ENCODE measurements at places on chromosomes 13 and 19.
A peak's percentile ranks its signal among the peaks of the same experiment; 100 is the strongest.

GRCh38 chr19:38370299-38370698 is 4.1 kb upstream of the PSMD8 start:
- no peak for DNase-seq

- no peak for DNase-seq
These were observed 644 bp downstream of the HCST start for GRCh38 chr19:35902870-35903475.

GRCh38 chr19:39502640-39503417 is 4.1 kb downstream of the DLL3 start:
- peak; percentile 79 for DNase-seq

DNA sequence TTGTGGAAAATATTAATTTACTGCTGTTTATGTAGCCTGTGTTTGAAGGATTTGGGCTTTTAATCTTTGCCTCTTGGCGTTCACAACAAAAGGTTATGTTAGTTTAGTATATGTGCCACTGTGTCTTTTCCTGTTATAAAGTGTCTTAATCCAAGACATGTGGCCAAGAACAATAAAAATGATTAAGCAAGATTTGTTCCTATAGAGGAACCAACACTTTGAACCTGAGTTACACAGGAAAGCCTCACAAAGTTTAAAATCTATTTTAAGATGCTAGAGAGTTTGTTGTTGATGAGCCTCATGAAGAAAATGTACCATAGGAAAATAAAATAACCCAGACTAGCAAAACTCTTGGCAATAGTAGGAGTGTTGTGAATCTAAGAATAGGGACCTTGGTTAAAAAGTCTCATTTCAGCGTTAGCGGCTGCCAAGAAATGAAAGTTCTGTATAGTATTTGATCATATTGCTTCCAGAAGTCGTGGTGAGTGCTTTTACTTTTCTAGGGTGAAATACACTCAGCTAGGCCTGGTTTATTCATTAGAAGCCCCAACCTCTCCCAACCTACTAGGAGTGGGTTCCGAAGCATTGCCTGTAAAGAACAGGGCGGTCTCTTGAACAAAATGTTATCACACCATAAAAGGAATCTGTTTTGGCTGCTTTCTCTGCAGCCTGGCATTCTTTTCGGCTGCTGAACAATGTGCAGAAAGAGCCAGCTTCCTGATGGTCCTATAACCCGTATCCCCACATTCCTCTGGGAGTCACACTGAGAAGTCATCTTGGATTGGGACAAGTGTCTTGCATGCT is 102.6 kb downstream of the LRCH1 start:
- no peak for DNase-seq

DNA sequence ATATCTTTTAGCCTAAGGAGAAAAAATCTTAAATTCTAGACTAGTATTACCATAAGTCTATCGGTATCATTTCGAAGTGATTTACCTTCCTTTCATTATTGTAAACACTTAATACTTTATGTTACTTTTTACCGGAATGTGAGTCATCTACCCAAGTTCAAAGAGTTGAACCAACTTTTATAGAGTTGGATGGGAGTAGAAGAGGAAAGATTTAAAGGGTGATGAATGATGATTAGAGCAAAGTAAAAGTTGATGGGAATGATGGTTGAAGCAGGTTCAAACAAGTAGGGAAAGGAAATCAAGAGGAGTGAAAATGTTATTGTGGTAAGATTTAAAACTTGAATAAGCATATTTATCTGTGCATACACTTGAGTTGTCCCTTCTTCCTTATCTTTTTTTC is 11.3 kb upstream of the LPAR6 start:
- DNase-seq = no peak

- no peak for DNase-seq
These were observed 65.9 kb upstream of the RFC3 start for GRCh38 chr13:33752094-33752493.

DNA sequence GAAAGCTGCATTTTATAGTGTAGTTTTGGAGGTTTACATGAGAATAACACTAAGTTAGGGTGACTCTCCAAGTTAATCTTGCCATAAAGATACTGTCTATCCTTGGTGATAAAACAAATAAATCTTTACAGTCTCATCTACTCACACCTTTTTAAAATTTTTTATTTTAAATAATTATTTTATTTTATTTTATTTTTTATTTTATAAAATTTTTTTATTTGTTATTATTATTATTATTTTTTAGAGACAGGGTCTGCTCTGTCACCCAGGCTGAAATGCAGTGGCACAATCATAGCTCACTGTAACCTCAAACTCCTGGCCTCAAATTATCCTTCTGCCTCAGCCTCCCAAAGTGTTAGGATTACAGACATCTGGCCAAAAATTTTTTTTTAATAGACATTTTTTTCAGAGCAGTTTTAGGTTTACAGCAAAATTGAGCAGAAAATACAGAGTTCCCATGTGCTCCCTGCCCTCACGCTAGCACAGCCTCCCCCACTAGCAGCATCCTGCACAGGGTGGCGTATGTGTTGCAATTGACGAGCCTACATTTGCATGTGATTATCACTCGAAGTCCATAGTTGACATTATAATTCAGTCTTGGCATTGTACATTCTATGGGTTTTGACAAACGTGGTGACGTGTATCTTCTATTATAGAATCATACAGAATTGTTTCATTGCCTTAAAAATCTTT is 41.0 kb downstream of the RASL11A start:
- no peak for DNase-seq

Data from CD4-positive, alpha-beta T cell treated with Interleukin-4 for 1 hour (primary cell).